ENCODE measurements at places on chromosomes 6 and 20.

DNA sequence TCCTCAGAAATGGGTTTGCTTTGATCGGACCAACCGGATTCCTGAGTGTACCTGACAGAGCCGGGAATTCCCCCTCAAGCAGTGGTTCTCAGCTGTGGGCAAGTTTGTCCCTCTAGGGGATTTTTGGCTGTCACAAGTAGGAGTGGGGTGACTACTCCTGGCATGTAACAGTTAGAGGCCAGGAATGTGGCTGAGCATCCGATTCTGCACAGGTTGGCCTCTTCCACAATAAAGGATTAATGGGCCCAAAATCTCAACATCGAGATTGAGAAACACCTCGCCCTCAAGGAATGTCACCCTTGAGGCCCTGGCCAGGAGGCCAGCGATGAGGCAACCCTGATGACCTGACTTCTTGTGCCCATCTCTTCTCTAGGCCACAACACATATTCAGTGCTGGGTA is 7.9 kb downstream of the AGPAT4 start:
- DNase-seq: no peak

- no peak for DNase-seq
Observed at GRCh38 chr20:61644378-61645076, 392.5 kb downstream of the CDH4 start.

DNA sequence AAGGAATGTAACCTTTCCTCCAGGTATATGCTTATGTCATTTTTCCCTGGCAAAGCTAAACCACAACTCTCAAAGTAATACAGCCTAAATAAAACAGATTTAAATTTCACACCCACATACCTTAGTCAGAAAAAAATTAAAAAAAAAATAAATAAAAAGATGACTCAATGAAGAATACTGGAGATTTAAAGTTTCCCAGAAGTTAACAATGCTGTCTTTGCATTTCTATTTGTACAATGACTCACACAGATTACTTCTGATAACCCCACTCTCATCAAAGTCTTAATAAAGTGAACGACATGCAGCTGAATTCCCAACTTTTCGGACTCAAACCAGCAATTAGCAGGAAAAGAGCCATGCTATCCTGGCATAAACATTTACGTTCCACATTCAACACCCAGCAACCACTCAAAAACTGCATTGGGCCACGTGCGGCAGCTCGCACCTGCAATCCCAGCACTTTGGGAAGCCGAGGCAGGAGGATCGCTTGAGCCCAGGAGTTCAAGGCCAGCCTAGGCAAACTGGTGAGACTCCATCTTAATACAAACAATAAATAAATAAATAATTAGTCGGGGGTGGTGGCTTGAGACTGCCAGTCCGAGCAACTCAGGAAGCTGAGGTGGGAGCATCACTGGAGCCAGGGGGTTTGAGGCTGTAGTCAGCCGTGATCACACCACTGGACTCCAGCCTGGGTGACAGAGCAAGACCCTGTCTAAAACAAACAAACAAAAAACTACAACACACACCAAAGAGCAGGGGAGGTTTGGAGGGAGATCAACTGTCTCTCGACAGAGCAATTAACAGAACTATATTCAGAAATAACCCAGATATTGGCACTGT is 130.5 kb downstream of the WDR27 start:
- DNase-seq: no peak

DNA sequence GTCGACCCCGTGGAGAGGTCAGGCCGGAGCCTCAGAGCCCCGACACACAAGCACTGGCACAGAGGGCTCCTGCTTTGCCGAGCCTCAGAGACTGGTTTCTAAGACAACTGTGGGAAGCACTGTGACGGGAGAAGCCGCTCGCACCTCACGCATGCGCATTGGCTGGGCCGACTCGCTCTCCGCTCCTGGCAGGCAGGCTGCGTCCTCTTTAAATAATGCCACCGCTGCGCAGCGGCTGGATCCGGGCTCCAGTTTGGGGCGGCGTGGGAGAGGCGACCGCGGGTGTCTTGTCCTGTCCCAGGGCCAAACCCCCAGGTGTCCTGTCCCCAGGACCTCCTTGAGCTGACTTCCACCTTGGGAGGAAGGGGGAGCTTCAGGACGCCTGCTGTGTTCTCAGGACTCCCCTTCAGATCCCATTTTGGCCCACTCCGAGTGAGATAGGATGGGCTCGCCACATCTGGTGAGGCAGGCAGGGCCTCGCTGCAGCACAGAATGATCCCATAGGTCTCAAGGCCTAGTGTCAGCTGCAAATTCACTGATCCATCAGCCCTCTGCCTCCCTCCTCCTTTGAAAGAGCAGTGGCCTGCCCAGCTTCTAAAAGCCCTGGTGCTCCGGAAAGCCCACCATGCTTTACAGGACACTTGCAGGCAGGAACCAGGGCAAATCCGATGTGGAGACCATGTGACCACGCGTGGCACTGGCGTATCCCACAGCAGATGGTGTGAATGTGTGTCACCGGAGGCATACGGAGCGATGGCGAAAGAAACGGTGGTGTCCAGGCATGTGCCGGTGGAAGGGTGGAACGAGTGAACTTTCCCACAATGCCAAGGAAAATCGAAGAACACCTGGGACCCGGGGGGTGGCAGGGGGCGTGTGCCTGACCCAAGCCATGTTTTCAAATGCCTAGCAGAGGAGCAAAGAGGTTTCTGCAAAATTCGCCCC is 169.3 kb upstream of the ZNF337 start:
- peak; percentile 81 for DNase-seq

DNA sequence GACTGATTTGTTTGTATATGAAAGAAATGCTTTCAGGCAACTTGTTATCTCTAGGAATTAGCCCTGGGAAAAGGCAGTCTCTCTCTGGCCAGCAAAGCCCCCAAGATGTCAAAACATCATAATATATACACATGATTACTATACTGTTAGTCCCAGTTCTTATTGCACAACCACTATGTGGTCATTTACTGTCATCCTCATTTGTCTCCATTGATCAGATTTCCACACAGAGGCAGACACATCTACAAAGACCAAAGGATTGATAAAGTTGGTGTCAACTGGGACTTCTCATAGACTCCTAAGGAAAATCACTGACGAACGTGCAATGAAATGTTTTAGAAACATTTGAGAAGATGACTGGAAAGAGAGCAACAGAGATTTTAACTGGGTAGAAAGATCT is 71.9 kb upstream of the POPDC3 start:
- DNase-seq: no peak

DNA sequence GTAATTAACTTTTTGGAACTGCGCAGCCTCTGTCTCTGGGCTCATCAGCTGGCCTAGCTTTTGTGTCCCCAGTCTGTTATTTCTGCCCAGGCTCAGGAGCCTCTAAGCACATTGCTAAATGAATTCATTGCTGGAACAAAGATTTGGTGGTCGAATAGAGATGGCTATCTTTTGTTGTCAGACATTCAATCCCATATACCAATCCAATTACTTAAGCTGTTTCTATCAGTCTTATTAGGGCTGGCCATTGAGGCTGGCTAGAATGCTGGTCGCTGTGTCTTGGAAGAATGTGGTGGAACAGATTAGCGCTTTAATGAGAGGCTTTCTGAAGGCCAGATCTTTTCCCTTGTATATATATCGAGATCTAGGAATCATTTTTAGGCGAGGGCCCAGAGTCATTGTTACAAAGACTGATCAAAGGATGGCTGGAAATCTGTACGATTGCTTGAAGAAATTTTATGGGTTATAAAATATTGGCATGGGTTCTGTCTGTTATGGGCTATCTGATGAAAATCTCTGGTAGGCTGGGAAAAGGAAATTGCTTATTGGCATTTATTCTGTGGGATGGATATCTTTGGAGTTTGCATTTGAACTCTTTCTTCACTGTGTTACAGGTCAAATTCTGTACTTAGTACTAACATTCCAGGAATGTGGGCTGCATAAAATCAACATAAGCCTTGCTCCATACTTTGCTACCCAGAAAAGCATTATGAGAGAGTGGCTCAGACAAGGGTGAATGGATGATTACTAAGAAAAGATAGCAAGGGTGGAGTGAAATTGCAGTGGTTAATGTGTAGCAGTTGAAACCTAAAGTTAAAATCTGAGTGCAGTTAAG is 34.8 kb upstream of the JAG1 start:
- no peak for DNase-seq

- DNase-seq: no peak
Observed at GRCh38 chr6:19781269-19781668, 55.9 kb upstream of the ID4 start.

GRCh38 chr6:123715006-123715863 is 78.5 kb upstream of the TRDN start:
- no peak for DNase-seq

DNA sequence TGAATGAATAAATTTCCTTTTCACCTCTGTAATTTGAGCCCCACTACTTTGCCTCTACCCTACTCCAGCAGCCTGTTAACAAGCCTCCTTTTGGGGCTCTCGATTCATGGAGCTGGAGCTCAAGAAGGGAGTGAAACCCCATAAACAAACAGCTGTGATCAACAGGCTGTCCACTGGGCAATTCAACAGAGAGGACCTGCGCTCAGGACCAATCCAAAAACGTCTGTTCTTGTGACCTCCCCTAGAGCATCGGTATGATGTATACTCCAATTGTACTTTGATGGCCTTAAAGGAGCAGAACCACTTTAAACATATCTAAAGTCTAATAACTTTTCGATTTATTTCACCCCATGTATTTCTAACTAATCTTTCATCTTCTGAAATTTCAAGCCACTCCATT is 37.4 kb downstream of the HIVEP2 start:
- DNase-seq: no peak

- no peak for DNase-seq
Observed at GRCh38 chr6:147311218-147311617, 107.0 kb downstream of the STXBP5 start.

DNA sequence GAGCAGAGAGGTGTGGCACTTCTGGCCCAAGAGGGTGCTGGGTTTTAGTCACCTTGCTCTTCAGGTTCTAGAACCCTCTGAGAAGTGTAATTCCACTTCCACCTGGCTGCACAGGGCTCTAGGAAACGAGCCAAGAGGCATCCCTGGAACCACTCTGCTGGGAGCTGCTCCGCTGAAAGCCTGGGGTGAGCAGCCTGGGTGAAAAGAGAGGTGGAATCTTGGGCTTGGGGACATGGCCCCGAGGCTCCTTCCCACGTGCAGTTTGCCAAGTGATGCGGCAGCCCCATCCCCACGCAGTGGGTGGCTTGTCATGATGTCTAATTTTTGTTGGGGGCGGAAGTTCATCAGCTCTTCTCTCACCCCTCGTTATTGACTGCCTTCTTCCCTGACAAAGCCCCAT is 32.8 kb downstream of the PPP1R16B start:
- no peak for DNase-seq

DNA sequence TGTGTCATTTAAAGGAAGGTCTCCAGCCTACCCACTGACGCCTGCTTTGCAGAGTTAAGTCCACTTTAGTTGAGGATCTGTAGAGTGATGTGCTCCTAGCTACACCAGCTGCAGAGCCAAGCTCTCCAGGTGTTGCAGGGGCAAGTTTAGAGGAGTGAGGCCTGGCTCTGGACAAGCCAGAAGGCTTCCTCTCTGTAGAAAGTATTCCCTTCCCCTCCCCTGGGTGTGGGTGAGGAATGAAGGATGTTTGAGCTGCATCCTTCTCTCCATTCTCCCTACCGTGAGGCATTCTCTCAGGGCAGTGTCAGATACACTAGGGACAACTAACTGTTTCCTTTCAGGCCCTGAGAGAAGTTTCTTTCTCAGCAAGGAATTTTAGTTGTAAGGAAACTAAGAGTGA is 66.5 kb downstream of the ELOVL5 start:
- no peak for DNase-seq

DNA sequence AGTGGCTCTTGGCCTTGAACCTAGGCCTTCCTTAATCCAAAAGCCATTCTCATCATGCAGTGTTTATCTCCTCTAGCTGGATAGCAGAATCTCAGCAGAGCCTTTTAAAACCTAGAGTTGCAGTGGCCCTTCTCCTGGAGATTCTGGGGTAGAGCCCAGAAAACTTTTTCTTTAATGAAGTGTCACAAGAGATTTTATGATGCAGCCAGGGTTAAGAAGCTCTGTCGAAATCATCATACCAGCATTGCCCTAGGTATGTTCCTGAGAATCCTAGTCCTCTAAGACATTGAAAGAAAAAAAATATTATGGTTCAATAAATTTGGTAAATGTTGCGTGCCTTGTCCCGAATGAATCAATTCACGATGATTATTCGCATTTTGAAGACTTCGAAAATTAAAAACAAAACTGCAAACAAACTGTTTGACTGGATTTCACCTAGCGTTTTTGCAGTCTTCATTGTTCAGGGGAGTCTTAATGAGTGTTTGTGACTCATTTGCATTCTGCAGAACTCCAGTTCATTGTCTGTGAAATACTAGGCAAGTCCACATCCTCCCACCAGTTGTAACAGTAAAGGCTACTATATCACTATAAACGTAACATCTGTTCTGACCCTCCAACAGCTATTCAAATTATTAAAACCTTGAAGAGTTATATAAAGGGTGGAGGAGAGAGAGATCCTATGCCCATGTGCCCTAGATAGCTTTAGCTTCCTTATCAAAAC is 198.6 kb downstream of the UST start:
- DNase-seq: no peak

DNA sequence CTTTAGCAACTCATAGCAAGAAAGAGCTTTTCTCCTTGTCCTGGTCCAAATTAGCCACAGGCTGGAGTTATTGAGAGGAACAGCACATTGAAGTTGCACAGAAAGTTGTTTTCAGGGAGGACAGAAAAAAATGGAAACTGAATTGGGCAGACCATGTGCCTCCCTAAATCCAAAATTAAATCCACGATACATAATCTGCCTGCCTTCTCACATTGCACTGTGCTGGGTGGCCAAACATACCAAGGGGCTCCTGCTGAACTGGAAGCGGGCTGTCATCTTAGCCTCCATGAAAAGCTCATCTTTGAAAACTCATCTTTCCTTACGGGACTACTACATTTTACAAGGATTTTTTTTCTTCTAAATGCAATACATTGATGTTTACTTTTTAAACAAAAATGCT is 59.9 kb downstream of the TNFAIP3 start:
- no peak for DNase-seq

GRCh38 chr20:48983423-48984400 is 62.2 kb downstream of the ARFGEF2 start:
- no peak for DNase-seq

DNA sequence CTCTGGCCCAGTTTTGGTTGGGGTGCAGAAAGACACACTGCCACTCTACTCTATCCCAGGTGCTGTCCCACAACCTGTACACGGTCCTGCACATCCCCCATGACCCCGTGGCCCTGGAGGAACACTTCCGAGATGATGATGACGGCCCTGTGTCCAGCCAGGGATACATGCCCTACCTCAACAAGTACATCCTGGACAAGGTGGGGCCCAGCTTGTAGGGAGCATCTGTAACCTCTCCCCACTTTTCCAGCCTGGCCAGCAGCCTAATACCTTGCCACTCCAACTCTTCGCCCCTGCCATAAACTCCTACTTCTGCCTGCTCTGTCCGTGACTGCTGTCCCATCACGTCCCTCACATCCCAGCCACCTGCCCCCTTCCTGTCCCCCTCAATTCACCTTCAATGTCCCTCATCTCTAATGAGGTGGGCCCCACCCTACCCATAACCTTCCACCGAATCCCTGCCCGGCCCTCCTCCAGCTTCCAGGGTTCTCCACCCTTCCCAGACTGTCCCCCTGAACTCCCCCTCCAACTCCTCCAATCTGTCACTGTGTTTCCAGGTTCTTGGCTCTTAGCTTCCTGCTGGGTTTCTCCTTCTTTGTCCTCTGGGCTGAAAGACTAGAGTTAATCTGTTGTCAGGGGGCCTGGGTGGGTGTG is 12.1 kb downstream of the DEF6 start:
- no peak for DNase-seq
